ENCODE measurements at places on chromosomes 1 and 21.

DNA sequence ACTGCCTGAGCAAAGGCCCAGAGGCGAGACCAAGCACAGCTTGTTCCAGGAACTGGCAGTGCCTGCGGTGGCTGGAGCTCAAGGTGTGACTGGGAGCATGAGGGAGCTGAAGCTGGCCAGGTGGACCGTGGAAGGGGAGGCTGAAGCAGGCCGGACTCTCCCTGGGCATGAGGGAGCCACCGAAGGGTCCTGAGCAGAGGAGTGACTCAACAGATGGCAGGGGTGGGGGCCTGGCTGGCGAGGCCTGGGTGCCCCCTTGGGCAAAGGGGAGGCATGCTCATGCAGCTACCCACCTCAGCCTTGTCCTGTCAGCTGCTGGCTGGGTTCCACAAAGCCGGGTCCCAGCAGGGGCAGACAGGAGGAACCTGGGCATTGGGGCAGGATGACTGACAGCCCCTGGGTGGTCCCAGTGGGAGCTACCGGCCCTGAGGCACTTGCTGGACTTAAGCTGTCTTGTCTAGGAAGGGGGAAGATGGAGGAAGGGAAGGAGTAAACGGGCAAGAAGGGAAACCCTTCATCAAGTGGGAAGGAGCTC is 118.9 kb downstream of the LACTBL1 start:
- no peak for DNase-seq

DNA sequence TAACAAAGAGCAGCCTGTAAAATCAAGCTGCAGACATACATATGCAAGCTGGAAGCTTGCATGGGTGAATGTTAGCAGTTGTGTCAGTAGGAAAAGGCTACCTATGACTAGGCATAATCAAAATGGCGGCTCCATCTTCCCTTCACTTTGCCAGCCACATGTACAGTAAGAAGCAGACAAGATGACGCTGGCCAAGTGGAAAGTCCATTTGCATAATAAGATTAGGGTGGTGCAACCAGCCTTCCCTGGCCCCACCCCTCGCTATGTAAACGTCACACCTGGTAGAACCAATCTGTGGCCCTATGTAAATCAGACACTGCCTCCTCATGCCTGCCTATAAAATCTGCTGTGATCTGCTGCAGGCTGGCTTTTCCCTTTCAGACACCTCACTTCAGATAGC is 171.9 kb upstream of the USP25 start:
- DNase-seq: no peak

- DNase-seq: peak; percentile 35
Measured at GRCh38 chr1:75203415-75204277, 69.5 kb downstream of the LHX8 start.

GRCh38 chr1:36177589-36178431 is 21.9 kb downstream of the MAP7D1 start:
- DNase-seq: no peak

DNA sequence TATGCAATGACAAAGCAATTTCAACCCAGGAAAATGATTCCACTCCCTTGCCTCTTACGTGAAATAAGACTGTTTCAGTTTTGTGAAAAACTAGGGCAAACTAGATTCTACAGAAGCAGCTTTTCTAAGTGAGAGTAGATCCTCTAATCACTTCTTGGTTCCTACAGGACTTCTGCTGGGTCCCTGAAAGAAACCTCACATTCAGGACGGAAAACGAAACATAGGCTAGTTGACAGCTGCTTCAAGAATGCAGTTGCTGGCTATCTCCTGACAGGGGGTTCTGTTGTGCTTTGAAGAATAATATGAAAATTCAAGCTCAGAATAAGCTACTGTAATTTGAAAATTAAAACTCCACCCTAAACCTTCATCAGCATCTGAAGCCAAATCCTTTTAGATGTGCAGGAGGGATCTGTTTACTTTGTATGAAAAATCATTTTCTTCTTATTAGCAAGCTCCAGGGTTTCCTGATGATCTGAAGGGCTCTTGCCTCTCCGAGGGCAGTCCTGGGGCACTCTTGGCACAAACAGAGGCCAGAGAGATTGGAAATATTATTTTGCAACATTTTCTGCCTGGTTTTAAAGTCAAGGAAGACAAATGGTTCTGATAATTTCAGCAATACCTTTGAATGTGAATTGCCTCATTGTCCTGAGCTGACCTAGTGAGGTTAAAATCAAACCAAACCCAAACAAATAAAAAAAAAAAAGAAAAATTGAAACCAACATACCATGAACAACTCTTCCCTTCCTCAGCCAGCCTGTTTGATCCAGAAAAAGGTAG is 55.0 kb downstream of the NTMT2 start:
- DNase-seq: no peak

GRCh38 chr1:89557956-89558355 is 33.3 kb downstream of the LRRC8B start:
- no peak for DNase-seq

GRCh38 chr1:107683683-107684082 is 281.3 kb downstream of the VAV3 start:
- no peak for DNase-seq

DNA sequence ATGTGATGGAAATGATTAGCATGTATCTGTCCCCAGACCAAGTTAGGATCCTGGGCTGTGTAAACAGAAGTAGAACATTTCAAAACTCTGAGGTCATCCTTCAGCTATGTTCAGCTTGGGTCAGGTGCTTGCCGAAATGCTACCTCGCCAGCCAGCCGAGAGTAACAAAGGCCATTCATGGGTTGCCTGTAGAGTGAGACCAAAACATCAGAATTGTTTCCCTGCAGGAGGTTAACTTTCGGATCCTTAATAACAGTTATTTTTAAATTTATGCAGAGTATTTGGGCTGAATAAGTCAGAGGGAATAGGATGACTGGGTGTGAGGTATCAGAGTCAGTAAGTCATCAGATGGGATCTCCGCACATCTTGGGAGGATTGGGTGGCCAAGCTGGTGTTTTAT is 35.6 kb downstream of the SMYD2 start:
- no peak for DNase-seq

- no peak for DNase-seq
Measured at GRCh38 chr1:86981482-86982213, 67.2 kb downstream of the HS2ST1 start.

- DNase-seq: no peak
Measured at GRCh38 chr1:204975568-204976235, 67.3 kb upstream of the CNTN2 start.

DNA sequence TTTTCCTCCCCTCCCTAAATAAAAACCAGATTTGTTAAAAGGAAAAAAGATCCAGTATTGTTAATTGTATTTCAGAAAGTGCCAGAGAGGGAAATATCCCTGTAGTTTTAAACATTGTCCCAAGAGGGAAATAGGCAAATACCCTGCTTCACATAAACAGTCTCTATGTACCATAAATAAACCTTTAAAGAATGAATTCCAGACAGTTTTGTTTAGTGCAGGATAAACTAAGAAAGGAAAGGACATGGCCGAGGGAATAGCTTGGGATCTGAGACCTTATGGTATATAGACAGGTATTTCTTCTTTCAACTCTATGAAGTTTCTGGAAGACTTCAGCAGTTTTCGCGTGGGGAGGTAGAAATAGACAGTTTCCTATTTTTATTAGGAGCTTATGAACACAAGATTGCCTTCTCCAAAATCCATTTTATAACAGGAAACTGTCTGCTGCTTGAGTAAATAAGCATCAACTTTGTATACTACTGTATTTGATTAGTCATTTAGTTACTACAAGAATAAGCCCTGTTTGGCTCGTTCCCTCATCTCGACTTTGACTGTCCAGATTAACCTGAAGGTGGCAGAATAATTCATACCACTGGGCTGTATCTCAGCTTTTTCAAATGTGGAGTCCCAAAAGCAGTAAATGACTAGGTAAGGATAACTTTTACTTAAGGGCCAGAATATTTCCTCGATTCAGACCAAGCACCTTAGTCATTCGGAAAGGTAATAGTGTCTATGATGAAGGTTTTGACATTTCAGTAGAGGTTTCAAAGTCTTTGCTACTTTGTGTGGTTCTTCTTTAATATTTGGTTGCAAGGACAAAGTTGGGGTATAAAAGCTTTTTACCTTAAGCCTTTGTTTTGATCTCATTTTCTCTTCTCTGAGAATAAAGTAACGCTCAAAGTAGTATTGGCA is 177.5 kb downstream of the VPS13D start:
- DNase-seq: no peak

- DNase-seq: no peak
Measured at GRCh38 chr1:59355361-59355760, 58.5 kb downstream of the FGGY start.

DNA sequence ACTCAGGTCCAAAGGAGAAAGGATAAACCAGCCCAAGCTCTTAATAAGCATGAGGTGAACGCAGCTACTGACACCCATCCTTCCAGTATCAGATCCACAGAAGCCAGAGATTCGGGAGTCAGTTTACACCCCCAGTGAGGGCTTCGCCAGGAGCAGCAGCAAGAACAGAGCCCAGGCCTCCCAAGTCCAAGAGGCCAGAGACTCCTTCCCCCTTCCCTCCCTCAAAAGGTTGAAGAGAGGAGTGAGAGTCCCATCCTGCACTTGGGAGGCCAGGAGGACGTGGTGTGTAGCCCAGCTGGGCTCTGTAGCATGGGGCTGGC is 72.8 kb downstream of the MRPL37 start:
- DNase-seq: no peak

DNA sequence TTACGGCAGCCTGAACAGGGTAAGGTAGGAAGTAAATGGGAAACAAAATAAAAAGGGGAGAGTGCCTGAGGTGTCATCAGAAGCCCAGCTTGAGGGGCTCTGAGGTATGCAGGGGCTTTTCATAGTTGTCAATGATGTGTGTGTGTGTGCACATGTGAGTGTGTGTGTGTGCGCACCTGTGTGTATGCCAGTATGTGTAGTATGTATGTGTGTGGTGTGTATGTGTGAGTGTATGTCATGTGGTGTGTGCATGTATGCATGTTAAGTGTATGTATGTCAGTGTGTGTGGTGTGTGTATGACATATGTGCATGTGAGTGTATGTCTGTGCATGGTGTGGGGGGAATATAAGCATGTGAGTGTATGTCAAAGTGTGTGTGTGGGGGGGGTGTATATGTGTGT is 184.1 kb downstream of the DSCAM start:
- DNase-seq: no peak

DNA sequence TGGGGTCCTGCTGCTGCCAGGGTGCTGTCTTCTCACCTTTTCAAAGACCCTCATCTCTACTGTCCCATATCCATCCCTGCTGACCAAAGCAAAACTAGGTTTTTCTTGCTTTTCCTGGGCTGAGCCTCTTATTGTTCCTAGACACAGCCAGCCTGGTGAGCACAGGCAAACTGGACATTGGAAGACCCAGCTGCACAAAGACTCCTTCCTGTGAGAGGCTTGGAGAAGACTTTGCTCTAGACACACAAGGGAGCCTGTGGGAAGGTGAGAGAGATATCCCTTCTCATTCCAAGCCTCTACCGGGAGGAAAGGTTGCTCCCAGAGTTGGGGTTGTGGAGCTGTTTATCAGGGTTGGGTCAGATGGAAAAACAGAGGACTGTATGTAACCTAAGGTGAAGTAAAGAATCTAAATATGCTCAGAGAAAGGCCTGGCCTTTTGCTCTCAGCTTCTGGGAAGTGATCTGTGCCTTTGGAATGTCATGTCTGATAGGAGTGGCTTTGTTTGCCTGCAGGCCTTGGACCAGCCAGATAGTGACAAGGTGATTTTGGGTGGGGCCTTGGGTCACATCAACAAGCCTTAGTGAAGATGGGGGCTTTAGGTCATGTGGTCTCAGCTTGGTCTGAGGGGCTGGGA is 87.6 kb upstream of the RUNX1 start:
- no peak for DNase-seq

GRCh38 chr1:230429067-230429735 is 3.1 kb upstream of the PGBD5 start:
- DNase-seq: no peak

DNA sequence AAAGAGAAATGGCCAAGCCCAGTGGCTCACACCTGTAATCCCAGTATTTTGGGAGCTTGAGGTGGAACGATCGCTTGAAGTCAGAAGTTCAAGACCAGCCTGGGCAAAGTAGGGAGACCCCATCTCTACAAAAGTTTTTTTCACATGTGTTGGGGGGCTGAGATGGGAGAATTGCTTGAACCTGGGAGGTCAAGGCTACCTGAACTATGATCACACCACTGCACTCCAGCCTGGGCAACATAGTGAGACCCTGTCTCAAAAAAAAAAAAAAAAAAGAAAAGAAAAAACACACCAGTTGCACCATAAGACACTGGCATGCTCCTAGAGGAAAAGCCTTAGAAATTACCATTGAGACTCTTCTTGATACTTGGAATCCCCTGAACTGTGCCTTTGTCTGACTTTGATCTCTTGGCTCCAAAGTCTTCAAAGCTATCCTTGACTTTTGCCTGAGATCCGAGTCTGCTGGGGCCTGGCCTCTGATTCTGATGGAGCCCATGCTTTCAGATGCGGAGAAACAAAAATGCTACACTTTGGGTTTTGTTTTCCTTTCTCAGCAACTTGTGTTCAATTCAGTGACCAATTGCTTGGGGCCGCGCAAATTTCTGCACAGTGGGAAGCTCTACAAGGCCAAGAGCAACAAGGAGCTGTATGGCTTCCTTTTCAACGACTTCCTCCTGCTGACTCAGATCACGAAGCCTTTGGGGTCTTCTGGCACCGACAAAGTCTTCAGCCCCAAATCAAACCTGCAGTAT is 33.7 kb downstream of the ATP5PO start:
- no peak for DNase-seq

- DNase-seq: no peak
Measured at GRCh38 chr1:244283772-244284171, 167.9 kb downstream of the ADSS2 start.

- DNase-seq: no peak
Measured at GRCh38 chr1:31501505-31501904, 74.8 kb upstream of the TINAGL1 start.

DNA sequence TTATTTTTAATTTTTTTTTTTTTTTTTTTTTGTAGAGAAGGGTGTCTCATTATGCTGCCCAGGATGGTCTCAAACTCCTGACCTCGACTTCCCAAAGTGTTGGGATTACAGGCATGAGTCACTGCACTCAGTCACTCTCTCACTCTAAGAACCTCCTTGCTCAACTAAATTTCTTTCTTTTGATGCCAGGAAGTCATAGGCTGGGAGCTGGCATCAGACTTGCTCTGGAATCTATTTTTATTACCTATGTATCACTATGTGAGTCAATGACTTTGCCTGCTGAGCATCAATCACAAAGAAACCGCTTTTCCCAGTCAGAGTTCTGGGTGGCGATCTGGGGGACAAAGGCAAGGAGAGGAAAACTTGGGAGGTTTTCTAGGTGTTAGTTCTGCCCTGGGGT is 35.5 kb upstream of the PARP1 start:
- no peak for DNase-seq

DNA sequence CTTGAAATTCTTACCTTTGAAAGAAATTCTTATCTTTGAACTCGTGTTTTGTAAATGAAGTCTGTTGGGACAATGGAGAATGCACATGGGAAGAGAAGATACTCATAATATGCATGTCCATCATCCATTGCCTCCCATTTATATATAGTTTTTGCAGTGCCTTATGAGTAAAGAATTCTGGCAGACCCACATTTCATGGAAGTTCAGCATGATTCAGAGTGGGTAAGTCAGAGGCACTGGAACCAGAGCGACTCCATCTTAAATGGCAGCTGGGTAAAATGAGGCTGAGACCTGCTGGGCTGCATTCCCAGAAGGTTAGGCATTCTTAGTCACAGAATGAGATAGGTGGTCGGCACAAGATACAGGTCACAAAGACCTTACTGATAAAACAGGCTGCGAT is 13.8 kb downstream of the LAX1 start:
- no peak for DNase-seq
